ENCODE measurements at places on chromosomes 4 and X. TPM values are rescaled to one million over a fixed set of nuclear protein-coding genes. Genes with fewer than 3 reads are reported as not detected.
A peak's percentile ranks its signal among the peaks of the same experiment; 100 is the strongest.

DNA sequence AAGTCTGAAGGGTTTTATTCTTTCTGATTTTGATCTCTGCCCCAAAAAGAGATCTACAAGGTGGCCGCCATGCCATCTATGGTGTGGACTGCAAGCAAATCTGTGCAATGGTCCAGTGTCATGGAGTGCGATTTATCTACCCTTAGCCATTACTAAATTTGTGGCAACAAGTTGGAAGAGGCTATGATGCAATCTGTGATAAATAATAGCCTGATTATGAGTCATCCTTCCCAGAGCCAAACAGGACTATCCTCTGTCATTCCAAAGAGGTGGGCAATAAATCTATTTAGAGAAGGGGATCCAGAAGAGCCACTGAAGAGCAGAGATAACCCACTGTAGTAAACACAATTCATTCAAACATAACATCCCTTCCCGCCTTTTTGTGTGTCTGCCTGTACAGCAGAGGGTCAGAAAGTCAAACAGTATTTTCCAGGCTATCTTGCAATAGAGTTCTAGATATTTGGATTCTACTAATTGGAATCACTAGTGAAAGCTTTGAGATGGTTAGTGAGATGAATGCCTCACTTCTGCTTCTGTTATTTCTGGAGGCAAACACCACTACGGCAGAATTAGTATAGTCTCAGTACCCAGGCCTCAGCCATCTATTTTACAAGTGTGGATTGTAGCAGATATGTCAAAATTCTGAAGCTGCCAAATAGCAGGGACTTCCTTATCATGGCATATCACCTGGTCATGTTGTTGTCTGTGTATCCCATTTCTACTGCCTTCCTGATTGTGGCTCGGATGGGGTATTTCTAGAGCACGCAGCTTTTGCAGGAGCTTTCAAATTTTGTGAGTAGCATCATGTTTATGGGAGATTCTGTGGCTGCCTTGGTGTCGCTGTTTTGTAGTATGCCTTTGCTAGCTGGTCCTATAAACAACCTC lies 192.0 kb downstream of the SMIM20 start:
- DNase-seq, result peak; percentile 51

DNA sequence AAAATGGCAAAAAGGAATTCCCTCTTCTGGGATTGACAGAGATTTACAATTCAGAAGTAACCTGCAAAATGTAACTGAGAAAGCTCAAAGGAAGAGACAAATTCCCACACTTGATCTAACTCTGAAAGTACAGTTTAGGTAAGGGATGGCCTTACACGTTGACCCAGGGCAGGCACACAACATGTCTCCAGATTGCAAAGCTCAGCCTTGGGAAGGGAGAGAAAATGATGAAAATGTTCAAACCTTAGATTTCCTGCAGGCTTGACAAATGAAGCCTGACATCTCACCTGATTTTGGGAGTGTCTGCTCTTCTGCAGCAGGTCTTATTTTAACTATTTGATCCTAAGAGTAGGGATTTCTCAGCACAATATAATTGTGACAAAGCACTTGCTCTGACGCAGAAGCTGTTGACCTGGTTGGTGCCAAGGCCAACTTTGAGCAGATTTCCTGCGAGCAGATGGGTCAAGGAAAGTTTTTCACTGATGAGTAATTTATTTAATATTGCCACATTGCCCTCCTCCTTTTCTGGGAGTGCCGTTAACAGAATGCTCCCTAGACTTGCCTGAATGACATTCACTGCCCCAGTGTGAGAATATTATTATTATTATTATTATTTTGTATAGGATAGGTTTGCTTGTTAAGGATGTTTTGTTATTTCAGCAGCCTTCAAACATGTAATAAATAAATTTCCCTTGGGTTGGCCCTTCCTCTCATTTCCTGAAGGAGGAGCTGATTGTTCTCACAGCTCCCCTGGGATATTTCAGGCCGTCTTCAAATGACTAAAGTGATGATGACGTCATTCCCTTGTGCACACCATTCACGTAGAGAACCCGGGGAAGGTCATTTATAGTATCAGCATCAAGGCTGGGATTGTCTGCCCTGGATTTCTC lies 157.1 kb downstream of the VEGFC start:
- no peak for DNase-seq

- no peak for DNase-seq
Observed at GRCh38 chr4:67909905-67910584, 26.2 kb upstream of the TMPRSS11D start.

The AFM gene
- total RNA-seq, result not detected

All from epithelial cell of proximal tubule (primary cell).